NCI-H524 treated with DMSO at 0.1 percent for 48 hours (cell line): ENCODE measurements at places on chromosomes 16 and 17.

DNA sequence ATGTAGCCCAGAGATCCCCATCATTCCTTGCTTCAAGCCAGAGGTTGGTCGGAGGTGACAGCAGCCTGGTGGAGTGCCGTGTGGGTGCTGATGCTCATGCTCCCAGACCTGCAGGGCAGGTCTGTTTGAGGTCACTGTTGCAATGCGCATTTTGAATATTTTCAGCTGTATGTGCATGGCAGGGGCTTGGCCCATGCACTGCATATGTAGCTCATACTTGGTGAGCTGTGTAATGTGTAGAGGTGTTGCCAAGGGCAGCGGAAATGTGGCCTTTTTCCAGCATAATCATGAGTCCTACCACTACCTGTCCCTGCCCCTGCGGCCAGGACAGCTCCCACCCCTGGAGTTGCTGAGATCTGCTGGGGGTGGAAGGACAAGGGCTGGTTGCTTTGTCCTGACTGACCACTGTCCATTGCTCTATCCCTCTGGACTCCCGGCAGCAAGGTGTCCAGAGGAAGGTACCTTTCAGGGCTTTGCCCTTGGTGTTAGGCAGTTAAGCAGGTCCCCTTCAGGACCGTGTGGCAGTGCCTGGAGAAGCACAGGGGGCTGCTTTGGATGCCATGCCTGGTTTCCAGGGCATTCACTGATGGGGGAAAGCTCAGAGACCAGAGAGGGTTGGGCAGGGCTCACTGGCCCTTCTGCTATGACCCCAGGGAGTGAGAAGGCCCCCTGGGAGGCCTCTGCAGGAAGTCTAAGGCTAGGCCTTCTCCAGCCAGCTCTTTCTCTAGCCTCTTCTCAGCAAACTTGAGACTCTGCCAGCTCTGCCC lies 215.2 kb downstream of the NTN1 start:
- no peak for DNase-seq

DNA sequence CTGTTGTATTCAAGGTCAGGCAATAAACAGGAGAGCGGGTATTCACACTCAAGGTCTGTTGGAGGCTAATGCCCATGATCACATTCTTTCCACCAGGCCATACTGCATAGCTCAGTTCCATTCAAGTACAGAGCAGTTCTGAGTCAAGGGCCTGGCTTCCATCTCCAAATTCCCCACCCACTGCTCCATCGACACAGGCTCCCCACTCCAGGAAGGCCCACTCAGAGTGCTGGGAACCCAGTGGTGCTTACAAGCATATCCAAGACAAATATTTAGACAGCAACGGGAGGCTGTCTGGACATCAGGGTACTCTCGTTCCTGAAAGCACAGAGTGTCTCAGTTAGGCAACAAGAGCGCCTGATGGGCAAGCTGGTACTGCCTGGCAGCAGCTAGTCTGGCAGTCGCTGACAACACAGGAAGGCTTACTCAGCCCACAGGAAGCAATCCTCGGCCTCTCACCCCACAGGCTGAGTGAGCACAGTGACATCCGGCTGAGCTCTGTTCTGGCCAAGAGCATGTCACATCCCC lies 40.9 kb downstream of the RFFL start:
- DNase-seq: no peak

DNA sequence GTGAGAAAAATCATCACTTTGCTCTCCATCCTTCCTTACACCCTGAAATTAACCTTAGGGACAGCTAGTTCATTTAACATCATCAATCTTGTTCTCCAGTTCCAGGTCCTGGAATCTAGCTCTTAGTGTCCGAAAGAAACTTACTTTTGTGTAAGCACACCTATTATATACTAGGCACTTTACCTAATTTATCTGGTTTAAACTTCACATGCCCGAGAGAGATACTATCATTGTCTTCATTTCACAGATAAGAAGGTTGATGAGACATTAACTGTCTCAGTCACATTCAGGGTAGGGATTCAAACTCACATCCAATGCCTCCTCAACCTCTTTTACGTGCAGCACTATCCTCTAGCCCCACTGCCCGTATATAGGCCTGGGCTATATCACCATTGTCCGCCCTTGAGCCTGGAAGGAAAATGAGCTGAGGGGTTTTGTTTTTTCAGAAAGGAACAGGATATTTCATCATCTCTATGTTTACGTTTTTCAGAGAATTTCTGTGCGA lies 501 bp upstream of the AP2B1 start:
- no peak for DNase-seq

GRCh38 chr16:79369796-79370195 lies 230.7 kb downstream of the MAF start:
- no peak for DNase-seq

- no peak for DNase-seq
Measured at GRCh38 chr17:4177806-4178205, 34.8 kb downstream of the CYB5D2 start.

DNA sequence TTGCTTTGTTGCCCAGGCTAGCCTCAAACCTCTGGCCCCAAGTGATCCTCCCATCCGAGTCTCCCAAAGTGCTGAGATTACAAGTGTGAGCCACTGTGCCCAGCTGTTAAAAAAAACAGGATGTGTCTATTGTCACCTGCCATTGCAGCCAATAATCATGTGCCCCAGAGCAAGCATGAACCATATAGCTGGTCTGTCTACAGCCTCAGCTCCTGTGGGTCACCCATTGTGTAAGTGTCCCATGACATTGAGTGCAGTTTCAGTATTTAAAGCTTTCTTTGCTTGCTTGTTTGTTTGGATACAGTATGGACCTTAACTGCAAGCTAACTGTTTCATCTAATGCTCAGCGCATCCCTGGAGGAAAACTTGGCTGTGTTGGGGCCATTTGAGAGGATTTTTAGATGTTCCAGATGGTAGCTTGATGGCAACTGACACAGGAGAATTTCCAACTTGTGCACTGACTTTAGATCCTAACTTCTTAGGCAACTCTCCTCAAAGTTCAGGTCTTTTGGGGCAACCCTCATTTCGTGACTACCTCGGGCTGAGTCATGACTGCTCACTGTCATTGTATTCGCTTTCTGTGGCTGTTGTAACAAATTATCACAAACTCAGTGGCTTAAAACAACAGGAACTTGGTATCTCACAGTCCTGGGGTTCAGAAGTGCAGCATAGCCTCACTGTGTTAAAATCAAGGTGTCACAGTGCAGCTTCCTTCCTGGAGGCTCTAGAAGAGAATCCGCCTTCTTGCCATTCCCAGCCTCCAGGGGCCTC lies 30.3 kb upstream of the ADORA2B start:
- DNase-seq: no peak
